Glomerular endothelial cell (primary cell): ENCODE measurements at places on chromosomes 2 and 18. TPM values are rescaled to one million over a fixed set of nuclear protein-coding genes. Genes with fewer than 3 reads are reported as not detected.

DNA sequence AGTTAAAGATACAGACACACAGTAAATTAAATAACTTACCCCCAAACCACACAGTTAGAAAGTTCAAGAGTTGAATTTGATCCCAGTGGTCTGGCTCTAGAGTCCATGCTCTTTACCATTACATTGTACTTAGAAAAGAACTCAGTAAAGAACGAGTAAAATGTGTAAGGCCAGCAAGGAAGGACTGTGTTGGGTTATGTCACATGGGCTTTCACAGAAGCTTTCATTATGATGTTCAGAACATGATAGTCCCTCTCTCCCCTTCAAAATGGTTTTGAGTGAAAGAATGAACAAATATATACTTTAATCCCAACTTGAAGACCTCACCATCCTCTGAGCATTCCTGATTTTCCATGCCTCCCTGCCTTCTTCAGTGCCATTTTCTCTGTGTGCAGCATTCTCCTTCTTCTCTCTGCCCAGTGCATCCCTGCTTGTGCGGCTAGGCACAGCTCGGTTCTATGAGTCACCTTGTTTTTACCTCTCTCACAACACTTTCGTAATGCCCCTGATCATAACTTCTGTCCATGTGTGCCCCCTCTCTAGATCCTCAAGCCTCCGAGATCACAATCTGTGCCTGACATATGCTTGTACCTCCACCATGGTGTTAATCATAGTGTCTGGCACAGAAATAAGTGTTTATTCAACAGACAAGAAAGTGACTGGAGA, 22.0 kb downstream of the RASGRP3 start:
- DNase-seq, result no peak

UGT1A10 gene
- not detected in 2 replicates for total RNA-seq

DNA sequence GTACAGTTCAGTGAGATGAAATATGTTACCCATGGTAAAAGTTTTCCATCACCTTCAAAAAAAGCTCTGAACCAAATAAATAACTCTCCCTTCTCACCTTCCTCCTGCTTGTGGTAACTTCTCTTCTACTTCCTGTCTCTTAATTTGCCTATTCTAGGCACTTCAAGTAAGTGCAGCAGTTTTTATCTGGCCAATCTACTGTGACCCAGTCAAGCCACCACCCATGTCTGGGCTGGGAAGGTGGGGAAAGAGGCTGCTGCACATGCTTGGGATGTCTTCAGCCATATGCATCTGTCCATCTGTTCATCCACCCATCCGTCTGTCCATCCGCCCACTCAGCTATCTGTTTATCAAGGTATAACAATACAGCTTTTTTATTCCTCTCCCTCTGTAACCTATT, 31.6 kb downstream of the ZNF532 start:
- no peak for DNase-seq

TUBB8B gene
- not detected in 2 replicates for total RNA-seq

ITGB6 gene
- 0.47 and 0.68 TPM in 2 replicates for total RNA-seq

DNA sequence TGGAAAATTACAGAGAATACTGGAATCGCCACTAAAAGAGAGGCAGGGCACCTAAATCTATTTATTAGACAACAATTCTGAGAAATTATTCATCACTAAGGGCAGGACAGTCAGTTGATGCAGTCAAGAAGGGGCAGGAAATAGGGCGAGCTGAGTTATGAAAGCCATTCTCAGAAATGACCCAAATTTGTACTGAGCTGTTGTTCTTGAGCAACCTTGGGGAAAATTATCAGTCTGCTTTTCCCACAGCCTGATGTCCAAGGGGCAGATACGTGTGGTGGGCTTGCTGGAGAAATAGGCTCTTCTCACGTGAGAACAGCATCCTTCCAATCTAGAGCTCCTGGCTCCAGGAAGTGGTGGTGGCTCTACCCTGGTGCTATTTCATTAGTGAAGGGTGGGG, 38.6 kb downstream of the STON1 start:
- DNase-seq, result no peak

DNA sequence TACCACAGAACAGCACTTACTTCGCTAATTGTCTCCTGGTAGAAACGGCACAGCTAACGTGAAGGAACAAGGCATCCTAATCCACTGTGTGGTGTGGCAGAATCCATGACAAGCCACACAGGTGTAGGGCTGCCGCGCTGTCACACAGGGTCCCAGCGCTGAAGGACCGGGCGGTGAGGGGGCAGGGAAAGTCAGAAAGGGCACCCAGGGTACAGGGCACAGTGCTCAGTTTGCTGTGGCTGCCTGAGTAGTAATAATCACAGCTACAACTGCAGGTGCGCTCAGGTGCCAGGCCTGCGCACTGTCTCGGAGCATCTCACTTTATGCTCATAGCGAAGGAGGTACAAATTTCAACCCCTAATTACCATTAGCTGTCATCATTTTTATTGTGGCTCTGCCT, 55.2 kb upstream of the CAB39 start:
- no peak for DNase-seq

IGFBP5 gene
- 23.4 and 36.8 TPM in 2 replicates for total RNA-seq

LCLAT1 gene
- 11.1 and 21.9 TPM in 2 replicates for total RNA-seq

DNA sequence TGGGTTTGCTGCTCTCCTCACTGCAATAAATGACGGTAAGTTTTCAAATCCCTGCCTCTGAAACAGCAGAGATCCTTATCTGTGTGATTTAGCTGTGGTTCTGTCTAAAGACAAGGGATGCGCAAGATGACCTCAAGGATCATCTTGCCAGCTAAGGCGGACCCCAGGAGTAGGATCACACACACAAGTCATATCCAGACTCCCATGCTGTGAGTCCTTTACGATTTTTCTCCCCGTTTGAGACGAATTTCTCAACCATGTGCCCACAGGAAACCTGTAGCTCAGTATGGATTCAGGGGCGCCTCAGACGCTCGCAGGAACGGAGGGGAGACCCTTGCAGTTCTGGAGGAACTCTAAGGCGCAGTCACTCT, 11.1 kb upstream of the DCTN1 start:
- DNase-seq, result no peak

DNA sequence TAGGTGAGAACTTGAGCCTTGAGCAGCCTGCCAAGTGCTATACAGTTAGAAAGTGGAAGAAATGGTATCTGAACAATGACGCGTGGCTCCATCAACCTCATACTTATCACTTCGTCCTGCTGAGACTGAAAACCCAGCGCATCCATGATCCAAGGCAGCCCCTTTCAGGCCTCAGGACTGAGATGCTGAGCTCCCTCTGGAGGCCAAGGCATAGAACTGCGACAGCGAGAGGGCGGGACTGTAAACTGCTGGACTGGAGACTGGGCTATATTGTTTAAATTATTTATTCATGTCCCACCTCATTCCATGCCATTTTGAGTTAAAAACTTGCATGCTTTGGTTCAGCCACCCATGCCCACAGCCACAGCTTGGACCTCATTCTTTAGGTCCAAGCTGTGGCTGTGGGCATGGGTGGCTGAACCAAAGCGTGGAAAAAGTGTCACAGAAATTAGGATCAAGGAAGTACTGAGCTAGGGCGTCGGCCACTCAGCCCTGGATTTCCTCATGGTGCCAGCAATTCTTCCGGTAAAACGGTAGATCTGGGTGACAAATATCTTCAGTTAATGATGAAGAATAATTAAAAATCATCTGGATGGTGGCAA, 195.5 kb downstream of the L3MBTL4 start:
- peak; percentile 22 for DNase-seq

DNA sequence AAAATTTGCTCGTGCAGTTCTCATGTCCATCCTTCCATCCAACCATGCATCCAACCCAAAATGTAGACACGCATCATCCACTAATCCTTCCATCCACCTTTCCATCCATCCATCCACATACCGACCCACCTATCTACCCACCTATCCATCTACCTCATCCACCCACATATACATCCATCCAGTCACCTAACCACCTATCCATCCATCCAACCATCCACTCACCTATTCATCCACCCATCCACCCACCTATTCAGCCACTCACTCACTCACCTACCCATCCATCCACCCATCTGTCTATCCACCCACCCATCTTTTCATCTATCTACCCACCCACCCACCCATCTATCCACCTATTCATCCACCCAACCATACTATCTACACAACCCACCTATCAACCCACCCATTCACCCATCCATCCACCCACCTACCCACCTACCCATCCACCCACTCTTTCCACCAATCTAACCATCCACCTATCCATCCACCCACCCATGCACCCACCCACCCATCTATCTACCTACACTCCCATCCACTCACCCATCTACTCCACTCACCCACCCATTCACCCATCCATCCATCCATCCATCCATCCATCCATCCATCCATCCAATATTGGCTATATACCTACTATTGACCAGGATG, 94.3 kb downstream of the VAPA start:
- DNase-seq, result no peak

DNA sequence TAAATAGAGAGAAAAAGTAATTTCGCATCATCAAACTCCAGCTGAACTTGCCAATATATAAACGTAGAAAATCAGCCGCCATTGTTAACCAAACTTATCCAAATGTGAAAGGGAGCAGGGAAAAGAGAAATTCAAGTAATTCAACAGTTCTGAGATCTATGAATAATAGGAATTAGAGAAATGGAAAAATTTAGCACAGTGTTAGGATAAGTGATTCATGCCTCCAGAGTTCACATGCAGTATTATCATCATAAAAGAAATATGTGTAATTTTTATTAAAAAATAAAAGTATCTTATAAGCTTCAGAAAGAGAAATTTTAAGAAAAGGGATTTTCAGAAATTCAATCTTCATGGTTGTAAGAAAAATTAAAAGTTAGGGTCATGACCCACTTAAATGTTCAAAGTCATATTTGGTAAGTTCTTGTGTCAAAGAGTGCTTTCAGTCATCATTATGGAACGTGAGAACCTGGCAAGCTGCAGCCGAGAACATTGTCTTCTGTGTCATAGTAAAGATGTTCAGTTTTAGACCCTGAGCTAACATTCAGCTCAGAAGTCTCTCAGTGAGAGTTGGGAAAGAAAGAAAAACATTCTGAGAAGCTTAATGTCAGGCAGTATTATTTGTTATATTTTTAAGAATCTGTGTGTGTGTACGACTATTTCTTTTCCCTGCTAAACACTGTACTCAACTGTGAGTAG, 414.3 kb upstream of the RGPD4 start:
- no peak for DNase-seq

DLX2 gene
- 0.41 TPM in 1 of 2 replicates, not detected in the other for total RNA-seq

DNA sequence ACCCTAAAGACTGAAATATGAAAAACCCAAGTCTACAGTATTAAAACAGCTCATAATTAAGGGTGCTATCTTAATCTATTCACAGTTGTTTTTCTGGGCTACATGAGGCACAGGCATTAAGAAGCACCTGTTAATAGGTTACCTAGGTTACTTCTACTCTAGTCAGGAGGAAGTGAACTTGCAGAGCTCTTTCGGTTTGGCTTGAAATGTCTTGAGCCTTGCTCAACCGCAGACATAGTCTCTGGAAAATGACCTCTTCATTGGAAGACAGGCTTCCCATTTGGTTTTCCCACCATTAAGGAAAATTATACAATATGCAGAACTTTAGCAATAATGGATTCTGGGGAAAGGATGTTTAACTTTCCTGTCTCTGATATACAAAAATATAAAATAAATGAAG, 142.3 kb upstream of the KCNJ3 start:
- no peak for DNase-seq

CD207 gene
- not detected in 2 replicates for total RNA-seq

ANKRD30B gene
- total RNA-seq, result 0.70 TPM in 1 of 2 replicates, not detected in the other

PRLH gene
- not detected in 2 replicates for total RNA-seq

DNA sequence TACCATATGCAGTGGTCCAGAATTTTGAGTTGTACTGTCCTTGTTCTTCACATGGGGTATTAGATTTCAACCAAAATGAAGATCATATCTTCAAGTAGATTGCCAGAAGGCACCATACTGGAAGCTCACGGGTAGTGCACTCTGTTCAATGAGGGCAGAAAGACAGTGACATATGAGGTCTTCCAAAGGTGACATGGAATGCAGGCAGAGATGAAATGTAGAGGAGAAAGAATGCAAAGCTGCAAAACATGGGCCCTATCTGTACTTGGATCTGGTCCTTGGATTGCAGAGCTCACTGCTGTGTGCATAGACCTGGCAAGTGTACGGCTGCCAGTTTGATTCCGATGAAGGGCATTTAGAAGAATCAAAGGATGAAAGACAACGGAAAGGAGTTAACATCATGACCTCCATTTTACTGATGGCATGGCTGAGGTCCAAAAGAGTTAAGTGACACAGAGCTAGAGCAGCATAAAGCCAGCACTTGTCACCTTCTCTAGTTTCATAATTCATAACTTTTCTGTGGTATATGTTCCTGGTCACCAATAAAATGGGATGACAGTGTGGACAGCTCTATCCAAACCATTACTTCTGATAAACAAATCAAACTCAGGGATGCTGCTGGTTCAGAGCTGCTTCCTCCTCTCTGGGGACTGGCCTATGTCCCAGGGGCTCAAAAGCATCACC, 64.7 kb downstream of the BCL2 start:
- no peak for DNase-seq

- DNase-seq, result no peak
Measured at GRCh38 chr2:101837354-101837753, 139.8 kb downstream of the MAP4K4 start.

SLC9A4 gene
- not detected in 2 replicates for total RNA-seq

GRCh38 chr18:72986103-72986502, 118.3 kb upstream of the NETO1 start:
- DNase-seq, result no peak

AQP12A gene
- total RNA-seq, result not detected in 2 replicates

GRCh38 chr2:155310589-155310988, 612.1 kb downstream of the KCNJ3 start:
- peak; percentile 3 for DNase-seq

DNA sequence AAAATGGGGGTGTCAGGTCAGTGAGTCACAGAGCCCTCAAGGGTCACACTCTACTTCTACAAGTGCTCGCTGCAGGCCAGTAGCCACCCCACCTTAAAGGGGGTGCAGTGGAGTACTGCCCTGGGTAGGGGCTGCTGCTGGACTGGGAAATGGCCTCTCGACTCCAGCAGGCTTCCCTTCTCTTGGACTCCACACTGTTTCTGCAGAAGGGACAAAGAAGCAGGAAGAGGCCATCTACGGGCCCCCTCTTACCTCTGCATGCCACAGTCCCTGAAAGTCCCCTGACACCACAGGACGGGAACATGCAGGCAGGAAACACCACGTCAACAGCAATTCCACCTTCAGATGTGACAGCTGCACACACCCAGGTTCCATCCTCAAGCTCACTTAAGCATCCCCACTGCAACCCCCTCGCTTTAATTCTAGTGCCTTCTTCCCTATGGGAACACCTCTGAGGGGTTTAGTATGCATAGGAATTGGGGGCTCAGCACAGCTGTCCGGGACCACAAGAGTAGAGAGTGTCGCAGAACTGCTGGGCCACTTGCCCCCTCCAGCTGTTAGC, 22.3 kb downstream of the SNED1 start:
- no peak for DNase-seq

DNA sequence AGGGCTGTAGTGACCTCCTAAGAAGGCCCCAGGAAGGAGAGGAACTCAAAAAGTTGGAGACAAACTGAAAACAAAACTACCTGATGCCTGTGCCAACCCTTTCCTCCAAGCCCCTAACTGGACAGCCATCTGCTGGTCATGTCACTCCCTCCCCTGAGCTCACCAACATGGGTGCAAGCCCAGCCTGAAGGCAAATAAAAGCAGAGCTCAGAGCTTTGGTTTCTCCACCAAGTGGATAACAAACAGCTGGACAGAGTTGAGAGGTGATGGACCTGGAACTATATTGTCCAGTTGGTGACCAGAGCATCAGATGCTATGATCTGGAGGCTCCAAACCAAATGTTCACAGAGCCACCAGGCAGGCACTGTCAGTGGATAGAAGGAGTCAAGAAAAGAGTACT, 34.6 kb upstream of the MAL start:
- DNase-seq, result no peak

- no peak for DNase-seq
Measured at GRCh38 chr2:38528008-38528442, 74.7 kb downstream of the HNRNPLL start.

NBAS gene
- 56.7 and 57.7 TPM in 2 replicates for total RNA-seq

KYNU gene
- total RNA-seq, result under 0.01 and 4.0 TPM in 2 replicates
